SIG-M5 (cell line): ENCODE measurements at places on chromosomes 2 and 18.

- no peak for DNase-seq
These were observed 132.9 kb upstream of the WDSUB1 start for GRCh38 chr2:159419403-159419802.

- peak; percentile 62 for DNase-seq
These were observed 6.8 kb upstream of the PCARE start for GRCh38 chr2:29080886-29081743.

GRCh38 chr2:69434753-69435152, 2.5 kb downstream of the NFU1 start:
- no peak for DNase-seq

- no peak for DNase-seq
These were observed 46.1 kb downstream of the REEP1 start for GRCh38 chr2:86291328-86291662.

DNA sequence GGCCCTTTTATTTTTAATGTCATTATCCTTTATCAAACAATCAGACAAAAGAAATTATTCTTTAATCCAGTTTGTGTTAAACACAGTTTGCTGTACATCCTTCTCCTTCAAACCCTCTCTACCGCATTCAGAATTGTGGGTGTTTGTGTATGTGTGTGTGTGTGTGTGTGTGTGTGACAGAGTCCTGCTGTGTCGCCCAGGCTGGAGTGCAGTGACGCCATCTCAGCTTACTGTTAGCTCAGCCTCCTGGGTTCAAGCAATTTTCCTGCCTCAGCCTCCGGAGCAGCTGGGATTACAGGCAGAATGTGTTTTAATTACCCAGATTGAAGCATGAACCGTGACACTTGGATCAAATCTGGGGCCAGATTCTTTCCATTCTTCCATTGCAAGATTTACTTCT, 723.7 kb downstream of the DCDC2C start:
- DNase-seq = no peak

GRCh38 chr2:129930451-129930850, 49.0 kb upstream of the RAB6C start:
- DNase-seq = no peak

- no peak for DNase-seq
These were observed 10.2 kb downstream of the AFTPH start for GRCh38 chr2:64534363-64534762.

GRCh38 chr2:40803900-40804299, 352.0 kb upstream of the SLC8A1 start:
- DNase-seq = no peak

- no peak for DNase-seq
These were observed 208.9 kb downstream of the KLHL29 start for GRCh38 chr2:23593752-23594459.
